Stimulated activated CD8-positive, alpha-beta memory T cell treated with anti-CD3 and anti-CD28 coated beads, Interleukin-7, amount 100 ng/mL, for 1 hour (primary cell): ENCODE measurements at places on chromosomes 5 and 9.

DNA sequence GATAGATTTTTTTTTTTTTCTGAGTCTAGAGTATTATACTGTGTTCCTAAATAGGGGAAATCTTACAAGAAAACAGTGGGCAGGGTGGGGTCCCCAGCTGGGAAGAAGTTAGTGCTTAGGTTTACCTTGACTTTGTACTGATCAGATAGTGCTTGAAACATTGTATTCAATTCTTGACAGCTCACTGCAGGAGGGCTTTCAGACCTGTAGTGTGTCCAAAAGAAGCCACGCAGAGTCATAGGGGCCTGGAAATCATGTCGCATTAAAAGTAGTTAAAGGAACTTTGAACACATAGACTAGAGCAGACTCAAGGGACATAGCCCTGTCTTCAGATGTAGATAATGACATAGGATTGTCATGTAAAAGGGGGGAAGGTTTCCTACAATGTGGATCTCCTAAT is 215.4 kb upstream of the NR4A3 start:
- DNase-seq = no peak

DNA sequence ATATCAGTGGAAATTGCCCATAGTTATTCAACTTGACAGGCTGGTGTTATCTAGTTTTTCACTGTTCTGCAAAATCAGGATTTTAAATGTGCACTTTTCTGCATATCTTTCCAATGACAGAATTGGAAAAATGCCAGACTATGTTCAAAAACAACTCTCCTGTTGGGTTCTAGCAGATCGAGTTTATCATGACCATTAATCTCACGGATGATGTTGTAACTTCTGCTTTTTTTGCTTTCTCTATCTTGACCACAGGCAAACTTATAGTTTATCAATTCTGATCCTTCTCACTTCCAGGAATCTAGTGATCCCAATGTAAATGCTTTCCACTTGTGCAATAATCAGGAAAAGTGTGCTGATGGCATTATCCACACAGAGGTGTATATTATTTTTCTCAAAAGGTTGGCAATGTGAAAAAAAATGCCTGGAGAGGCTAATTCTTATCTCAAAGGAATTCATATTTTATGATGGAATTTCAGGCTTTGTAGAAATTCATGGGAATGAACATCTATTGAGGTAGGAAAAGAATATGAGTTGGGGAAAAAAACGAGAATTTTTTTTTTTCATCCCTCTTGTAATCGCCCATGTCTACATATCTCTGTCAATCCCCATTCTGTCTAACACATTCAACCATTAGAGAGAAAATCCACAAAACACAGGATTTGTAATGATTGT is 73.6 kb upstream of the DAB2 start:
- no peak for DNase-seq

DNA sequence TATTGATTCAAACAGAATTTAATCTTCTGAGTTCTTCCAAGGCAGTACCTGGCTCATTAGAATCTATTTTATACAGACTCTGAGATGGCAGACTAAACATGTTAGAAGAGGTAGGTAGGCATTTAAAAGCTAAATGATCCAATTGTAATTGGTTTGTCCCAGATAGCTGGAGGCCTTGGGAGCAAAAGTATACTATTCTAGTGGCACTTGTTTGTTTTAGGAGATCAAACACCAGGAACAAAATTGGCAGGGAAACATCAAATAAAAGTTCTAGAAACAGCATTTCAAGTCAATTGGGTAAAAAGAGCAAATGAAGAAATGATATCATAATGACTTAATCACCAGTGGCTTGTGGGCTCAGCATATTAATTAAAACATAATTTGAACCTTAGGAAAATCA is 521.4 kb downstream of the PRR16 start:
- no peak for DNase-seq

DNA sequence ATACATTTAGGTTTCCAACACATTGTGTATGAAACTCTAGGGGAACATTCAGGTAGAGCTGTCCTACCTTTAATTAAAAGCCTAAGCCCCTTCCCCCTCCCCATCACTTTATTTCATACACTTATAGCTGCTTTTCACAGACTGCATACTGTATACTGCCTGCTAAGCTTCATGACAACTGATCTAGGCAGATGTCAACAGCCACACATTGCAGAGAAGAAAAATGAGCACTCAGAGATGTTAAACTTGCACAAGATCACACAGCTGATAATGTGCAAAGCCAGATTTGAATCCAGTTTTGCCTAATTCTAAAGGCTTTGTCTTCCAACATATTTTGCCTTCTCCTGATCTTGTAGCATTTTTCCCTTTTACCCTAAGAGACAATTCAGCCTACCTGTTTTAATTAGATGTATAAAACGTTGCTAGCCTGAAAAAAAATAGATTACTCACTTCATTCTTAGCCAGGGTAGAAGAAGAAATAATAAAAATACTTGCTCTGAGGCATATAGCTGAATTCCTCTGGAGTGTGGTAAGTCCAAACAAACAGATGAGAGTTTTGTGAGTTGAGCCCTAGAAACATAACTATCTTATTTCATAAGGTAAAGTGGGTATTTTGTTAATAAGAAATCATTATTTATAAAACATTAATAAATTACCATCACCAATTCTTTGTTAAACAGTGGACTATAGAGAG is 56.9 kb upstream of the CAST start:
- no peak for DNase-seq

DNA sequence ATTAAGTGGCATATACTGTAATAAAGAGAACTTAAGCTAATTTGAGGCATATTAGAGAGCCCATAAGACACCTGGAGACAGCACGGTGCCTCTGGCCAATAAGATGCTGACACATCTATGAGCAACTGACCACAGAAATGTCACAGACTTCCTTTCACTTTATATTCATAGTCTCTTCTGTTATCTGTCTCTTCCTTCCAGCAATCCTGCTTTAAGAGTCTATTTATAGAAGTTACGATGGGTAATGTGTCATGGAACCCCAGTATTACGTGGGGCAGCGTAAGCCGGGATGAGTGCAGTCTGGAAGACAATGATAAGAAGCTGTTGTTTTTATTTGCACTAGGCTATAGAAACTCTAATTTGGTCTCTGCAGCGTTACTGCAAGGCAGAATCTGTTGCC is 136.8 kb downstream of the CFAP90 start:
- DNase-seq = no peak

- DNase-seq = no peak
Measured at GRCh38 chr5:173752653-173753052, 135.5 kb upstream of the CPEB4 start.

DNA sequence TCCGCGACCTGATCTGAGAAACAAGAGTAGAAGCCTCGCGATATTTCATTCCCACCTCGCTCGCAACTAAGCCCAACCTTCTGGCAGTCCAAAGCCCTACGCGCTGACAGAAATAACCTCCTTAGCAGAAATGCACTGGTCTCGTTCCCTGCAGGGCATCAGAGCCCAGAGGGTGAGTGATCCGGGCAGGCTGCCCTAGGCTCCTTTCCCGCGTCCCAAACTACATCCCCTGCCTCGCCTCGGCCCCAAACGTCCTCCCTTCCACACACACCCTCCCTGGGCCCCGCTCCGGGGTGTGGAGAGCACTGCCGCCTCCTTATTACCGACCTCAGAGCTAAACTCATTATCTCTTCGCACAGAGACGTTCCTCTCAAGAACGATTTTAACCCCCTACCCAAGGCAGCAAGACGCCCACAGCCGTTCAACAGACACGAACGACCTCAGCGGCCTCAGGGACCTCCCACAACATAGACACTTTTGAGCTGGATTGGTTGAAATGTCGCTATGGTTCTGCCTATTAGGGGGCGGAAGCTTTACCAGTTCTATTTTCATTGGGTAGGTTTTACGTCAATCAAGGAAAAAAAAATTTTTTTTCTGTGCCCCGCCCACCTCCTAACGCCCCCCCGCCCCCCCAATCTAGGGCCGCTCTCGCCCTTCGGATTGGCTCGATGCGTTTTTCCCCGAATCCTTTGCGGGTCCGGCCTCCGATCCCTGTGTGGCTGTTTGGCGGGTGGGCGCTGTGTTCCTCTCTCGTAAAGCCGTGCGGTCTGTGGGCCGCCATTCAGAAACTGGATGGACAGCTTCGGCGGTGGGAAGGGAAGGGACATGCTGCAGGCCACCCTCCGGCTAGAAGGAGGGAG is at the start of gene CETN3:
Gene CETN3, minus strand, starts transcription at position 439 of the 860 bp plus-strand sequence. Its CDS starts 95 bp downstream, at position 344.
- peak; percentile 74 for DNase-seq

- no peak for DNase-seq
Measured at GRCh38 chr9:116425244-116425643, 261.9 kb upstream of the TRIM32 start.

- no peak for DNase-seq
Measured at GRCh38 chr9:87597710-87598443, 100.2 kb downstream of the DAPK1 start.

GRCh38 chr5:131384616-131385214 is 120.9 kb downstream of the CDC42SE2 start:
- DNase-seq = no peak

- no peak for DNase-seq
Measured at GRCh38 chr9:90770182-90770738, 31.4 kb upstream of the SYK start.

DNA sequence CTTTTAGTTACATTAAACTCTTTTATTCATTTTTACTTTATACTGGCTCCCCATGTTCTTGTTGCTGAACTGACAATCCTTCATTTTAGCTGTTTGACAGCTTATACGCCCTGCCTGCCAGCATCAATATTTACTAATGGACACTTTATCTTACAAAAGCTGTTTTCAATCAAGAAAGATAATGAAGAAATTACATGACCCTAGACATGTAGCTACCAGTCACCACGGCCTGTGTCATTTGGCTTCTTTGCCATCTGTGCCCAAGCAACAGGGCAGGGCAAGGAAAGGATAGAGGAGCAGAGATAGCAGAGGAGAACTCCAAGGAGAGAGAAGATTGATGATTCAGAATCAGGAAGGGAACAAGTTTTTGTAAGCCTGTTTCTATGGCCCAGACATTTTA is 647.3 kb downstream of the BRINP1 start:
- no peak for DNase-seq

DNA sequence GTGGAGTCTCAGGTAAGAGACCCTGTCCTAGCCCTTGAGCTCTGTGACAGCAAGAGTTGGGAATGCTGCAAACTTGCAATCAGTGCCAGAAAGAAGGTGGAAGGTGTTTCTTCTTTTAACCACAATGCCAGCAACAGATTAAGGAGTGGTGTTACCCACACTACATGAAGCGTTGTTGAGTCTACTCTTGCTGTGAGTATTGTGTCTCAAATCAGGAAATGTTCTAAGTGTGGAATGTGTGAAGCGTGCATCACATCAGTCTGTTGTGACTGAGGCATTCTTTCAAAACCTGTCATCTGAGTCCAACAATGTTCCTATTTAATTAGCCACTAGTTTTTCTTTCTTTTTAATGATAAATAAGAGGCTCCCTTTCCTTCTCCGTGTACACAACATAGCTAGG is 2.9 kb upstream of the LURAP1L start:
- no peak for DNase-seq

- DNase-seq = no peak
Measured at GRCh38 chr5:35164860-35165542, 65.3 kb downstream of the PRLR start.

- peak; percentile 50 for DNase-seq
Measured at GRCh38 chr9:32579706-32580331, 6.9 kb upstream of the NDUFB6 start.

- DNase-seq = no peak
Measured at GRCh38 chr9:137296670-137297664, 5.1 kb downstream of the NRARP start.

DNA sequence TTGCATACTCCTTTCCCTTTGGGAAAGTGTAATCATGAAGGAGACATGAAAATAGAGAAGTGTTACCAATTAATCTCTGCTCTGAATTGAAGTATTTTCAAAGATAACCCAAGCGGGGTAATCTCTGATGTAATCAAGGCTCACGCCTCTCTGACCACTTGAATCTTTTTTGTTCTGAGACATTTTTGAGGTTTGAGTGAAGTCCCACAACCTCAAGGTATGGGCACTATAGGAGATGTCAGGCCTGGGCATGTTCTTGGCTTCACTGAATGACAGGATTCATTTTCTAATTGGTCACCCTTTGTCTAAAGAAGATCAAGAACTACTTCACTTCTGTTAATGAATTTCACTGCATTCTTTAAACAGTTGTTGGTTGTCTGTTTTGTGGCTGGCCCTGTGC is 23.7 kb downstream of the ENHO start:
- DNase-seq = no peak

GRCh38 chr5:126597156-126597555 is 2.1 kb upstream of the ALDH7A1 start:
- DNase-seq = no peak

DNA sequence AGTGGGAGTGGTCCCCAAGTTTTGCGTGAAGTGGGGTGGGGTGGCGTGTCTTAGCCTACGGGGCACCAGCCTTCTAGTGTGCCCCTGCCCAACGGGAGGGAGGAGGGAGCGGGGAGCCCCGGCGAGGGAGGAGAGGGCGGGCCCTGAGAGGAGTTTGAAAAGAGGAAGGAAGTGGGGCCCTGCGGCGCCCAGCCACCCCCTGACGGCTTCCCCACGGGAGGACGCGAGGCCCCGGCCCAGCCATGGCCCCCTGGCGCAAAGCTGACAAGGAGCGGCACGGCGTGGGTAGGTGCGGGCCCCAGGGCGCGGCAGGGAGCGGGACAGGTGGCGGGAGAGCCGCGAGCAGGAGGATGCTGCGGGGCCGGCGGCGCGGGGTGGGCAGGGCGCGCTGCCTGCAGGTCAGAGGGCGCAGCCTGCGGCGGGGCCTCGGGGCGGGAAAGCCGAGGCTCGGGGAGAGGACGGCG is at the start of gene DOCK2:
Gene DOCK2, plus strand, starts transcription at position 191 of the 464 bp plus-strand sequence. Its CDS starts 52 bp downstream, at position 243.
- DNase-seq = peak; percentile 36

- DNase-seq = no peak
Measured at GRCh38 chr5:76972689-76973088, 19.8 kb downstream of the CRHBP start.

GRCh38 chr5:50984640-50985039 is 318.2 kb downstream of the PARP8 start:
- DNase-seq = no peak

GRCh38 chr9:85944672-85945071 is 3.7 kb downstream of the NAA35 start:
- DNase-seq = no peak

GRCh38 chr9:83430681-83431080 is 107.5 kb downstream of the FRMD3 start:
- DNase-seq = no peak

GRCh38 chr9:71929791-71930440 is 18.5 kb downstream of the C9orf85 start:
- DNase-seq = no peak

GRCh38 chr5:146081556-146081955 is 23.8 kb downstream of the PLAC8L1 start:
- no peak for DNase-seq

DNA sequence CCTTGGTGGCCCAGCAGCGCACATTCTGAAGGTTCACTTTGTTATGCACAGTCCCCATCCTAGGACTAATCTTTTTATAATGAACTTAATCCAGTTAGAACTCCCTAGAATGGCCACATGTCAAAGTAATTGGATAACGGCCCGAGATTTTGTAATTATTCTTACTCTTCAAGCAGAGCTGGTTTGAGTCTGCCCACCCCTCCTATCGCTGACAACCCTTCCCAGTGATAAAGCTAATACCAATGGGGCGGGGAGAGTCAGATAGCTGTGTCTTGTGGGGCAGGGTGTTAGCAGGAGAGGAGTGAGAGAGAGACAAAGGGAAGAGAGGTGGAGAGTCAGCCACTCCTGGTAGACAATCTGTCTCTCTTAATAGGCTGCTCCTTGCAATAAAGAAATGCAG is 356.9 kb downstream of the SLIT3 start:
- DNase-seq = no peak

GRCh38 chr5:156188016-156188415 is 138.9 kb upstream of the SGCD start:
- DNase-seq = no peak

- no peak for DNase-seq
Measured at GRCh38 chr5:157283434-157283833, 17.5 kb downstream of the CYFIP2 start.

GRCh38 chr5:96384353-96384752 is 48.7 kb downstream of the PCSK1 start:
- DNase-seq = no peak
